MM.1S (cell line): ENCODE measurements at places on chromosomes 6 and 20.

GRCh38 chr6:81465859-81466258 lies 286.6 kb downstream of the TENT5A start:
- DNase-seq = peak; percentile 17
- no peaks in the 10 kb centered on the region for H3K27me3 ChIP-seq
- no peaks in the 10 kb centered on the region for H3K4me1 ChIP-seq
- no peaks in the 10 kb centered on the region for H3K36me3 ChIP-seq
- H3K4me3 ChIP-seq = no peak overlapping the region

DNA sequence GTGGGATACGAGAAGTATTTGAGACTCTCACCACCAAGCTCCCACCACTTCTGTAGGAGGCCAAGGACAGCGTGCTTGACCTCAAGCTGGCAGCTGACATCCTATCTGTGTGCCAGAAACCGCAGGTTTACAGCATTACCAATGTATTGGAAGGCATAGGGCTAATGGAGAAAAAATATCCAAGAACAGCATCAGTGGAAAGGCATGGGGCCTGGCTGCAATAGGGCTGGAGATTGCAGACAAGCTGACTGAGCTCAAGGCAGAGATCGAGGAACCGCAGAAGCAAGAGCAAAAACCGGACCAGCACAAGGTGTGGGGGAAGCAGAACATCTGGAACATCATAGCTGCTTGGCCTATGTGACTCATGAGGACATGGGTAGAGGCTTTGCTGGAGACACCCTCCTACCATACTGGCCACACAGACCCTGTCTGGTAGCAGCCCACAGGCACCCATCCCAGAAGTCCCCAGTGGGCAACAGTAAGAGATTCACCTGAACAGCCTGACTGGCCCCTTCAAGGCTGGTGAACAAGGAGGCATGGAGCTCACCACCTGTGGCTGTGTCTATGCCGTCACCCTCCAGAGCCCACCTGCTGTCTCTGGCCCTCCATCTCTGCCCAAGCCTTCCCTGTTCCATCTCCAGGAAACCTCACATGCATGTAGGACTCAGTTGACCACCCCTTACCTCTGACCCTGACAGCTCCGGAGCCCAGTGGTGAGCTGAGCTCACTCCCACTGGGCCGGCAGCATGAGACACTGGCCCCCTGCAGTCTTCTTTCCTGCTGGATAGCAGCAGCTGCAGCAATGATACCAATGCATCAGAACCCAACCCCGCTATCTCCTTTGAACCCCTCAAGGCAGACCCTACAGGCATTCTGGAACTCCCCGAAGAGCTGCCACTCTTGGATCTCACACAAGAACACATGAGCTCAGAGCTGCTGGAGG lies 171.1 kb downstream of the KIF6 start:
- no peaks in the 10 kb centered on the region for H3K27me3 ChIP-seq
- no peak for DNase-seq

GRCh38 chr6:105483492-105483891 lies 80.6 kb upstream of the PREP start:
- H3K27me3 ChIP-seq = no peaks in the 10 kb centered on the region
- peaks cover 36% of the 10 kb centered on the region for H3K4me1 ChIP-seq
- no peaks in the 10 kb centered on the region for H3K36me3 ChIP-seq
- DNase-seq = no peak

GRCh38 chr6:80077067-80077466 lies 29.4 kb upstream of the BCKDHB start:
- H3K27ac ChIP-seq = no peak overlapping the region
- DNase-seq = no peak
- H3K4me1 ChIP-seq = no peaks in the 10 kb centered on the region
- H3K4me3 ChIP-seq = no peak overlapping the region
- no peaks in the 10 kb centered on the region for H3K36me3 ChIP-seq

DNA sequence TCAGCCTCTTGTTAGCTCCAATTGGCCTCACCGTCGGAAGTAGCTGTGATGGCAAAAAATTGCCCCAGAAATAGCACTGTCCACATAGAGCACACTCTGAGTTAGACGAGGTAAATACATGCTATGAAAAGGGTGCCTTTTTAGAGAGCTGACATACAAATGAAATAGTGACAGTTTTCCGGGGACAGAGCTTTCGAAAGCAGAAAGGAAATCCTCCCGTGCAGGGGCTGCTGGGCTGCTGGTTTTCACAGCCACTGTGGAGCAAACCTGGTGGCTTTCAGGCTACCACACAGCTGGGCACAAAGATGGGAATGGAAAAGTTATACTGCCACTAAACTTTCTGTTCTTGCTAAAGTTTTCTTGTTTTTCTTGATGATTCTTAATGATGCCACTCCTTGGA lies 8.3 kb downstream of the SLPI start:
- peak; percentile 35 for DNase-seq
- H3K27ac ChIP-seq = no peak overlapping the region
- no peak overlapping the region for H3K4me3 ChIP-seq
- no peaks in the 10 kb centered on the region for H3K36me3 ChIP-seq
- H3K27me3 ChIP-seq = no peaks in the 10 kb centered on the region

DNA sequence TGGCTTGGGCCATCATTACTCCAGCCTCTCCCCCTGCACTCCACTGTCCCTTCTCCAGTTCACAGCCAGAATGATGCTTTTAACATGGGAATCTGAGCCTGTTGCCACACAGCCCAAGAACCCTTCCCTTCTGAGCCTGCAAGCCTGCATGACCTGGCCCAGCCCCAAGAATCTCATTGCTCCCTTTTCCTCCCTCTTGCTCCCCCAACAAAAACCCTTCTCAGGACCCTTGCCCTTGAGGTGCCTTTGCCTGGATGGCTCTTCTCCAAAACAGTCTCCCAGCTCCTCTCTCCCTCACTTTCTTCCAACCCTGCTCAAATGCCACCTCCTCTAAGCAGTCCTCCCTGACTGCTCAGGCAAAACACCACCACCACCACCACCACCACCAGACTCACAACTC lies 157.2 kb downstream of the ANKRD60 start:
- H3K27ac ChIP-seq = no peak overlapping the region
- no peaks in the 10 kb centered on the region for H3K36me3 ChIP-seq
- peaks cover 96% of the 10 kb centered on the region for H3K27me3 ChIP-seq
- H3K4me1 ChIP-seq = no peaks in the 10 kb centered on the region
- no peak for DNase-seq
- H3K4me3 ChIP-seq = no peak overlapping the region

- DNase-seq = no peak
- no peaks in the 10 kb centered on the region for H3K27me3 ChIP-seq
- H3K27ac ChIP-seq = no peak overlapping the region
- no peak overlapping the region for H3K4me3 ChIP-seq
- no peaks in the 10 kb centered on the region for H3K4me1 ChIP-seq
Observed at GRCh38 chr6:124869416-124869815, 92.8 kb upstream of the RNF217 start.

GRCh38 chr20:37905671-37906613 lies 3.0 kb downstream of the VSTM2L start:
- no peaks in the 10 kb centered on the region for H3K36me3 ChIP-seq
- no peak overlapping the region for H3K4me3 ChIP-seq
- H3K27me3 ChIP-seq = peaks cover 72% of the 10 kb centered on the region
- no peaks in the 10 kb centered on the region for H3K4me1 ChIP-seq
- no peak overlapping the region for H3K27ac ChIP-seq
- no peak for DNase-seq

GRCh38 chr6:38750968-38751615 lies 36.0 kb downstream of the DNAH8 start:
- H3K4me3 ChIP-seq = no peak overlapping the region
- H3K4me1 ChIP-seq = no peaks in the 10 kb centered on the region
- H3K27ac ChIP-seq = no peak overlapping the region
- no peak for DNase-seq
- H3K27me3 ChIP-seq = no peaks in the 10 kb centered on the region
- H3K36me3 ChIP-seq = no peaks in the 10 kb centered on the region

GRCh38 chr20:41407607-41408006 lies 41.0 kb upstream of the EMILIN3 start:
- H3K36me3 ChIP-seq = no peaks in the 10 kb centered on the region
- H3K4me3 ChIP-seq = no peak overlapping the region
- no peaks in the 10 kb centered on the region for H3K27me3 ChIP-seq
- DNase-seq = peak; percentile 70

DNA sequence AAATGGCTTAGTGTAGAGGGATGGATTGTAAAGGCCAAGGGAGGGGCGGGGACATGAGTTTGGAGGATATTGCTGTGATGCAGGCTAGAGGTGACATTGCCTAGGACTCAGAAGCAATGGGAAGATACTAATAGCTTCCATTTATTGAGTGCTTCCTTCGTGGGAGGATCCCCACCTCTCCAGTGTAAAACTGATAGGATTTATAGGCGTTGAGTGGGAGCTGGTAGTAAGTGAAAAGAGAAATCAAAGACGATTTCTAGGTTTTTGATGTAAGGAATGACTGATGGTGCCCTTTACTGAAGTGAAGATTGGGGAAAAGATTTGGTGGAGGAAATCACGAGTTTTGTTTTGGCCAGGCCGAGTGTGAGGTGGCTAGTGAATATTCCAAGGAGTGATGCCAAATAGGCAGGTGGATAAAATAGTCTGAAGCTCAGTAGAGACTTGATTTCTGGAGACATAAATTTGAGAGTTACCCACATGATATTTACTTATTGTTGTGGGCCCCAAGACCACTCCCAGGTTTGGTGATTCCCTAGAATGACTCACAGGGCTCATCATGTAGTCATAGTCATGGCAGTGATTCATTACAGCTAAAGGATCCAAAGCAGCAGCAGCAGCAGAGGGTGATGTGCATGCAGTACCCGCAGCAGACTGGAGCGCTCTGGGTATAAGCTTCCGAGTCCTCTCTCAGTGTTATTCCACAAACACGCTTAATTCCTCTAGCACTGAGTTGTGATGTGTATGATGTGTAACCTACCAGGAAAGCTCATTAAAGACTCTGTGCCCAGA lies 10.2 kb downstream of the RPRD1B start:
- no peaks in the 10 kb centered on the region for H3K4me1 ChIP-seq
- no peaks in the 10 kb centered on the region for H3K27me3 ChIP-seq
- no peak overlapping the region for H3K4me3 ChIP-seq
- no peak for DNase-seq
- H3K27ac ChIP-seq = no peak overlapping the region
- H3K36me3 ChIP-seq = peaks cover 17% of the 10 kb centered on the region; the same call in 1 of the 2 replicates

- H3K27ac ChIP-seq = peak overlapping the region; percentile 95
- no peaks in the 10 kb centered on the region for H3K27me3 ChIP-seq
- peaks cover 57% of the 10 kb centered on the region for H3K4me1 ChIP-seq
- peak overlapping the region; percentile 44 for H3K4me3 ChIP-seq
Observed at GRCh38 chr6:20409427-20409971, 7.8 kb downstream of the E2F3 start.

- no peak overlapping the region for H3K27ac ChIP-seq
- H3K4me3 ChIP-seq = no peak overlapping the region
- H3K36me3 ChIP-seq = no peaks in the 10 kb centered on the region
- H3K27me3 ChIP-seq = no peaks in the 10 kb centered on the region
Observed at GRCh38 chr20:14193885-14194284, 143.5 kb downstream of the FLRT3 start.

- H3K4me1 ChIP-seq = no peaks in the 10 kb centered on the region
- H3K27ac ChIP-seq = no peak overlapping the region
- no peaks in the 10 kb centered on the region for H3K27me3 ChIP-seq
- no peak overlapping the region for H3K4me3 ChIP-seq
- 0 out of 2 replicates have a peak, but pooled peaks cover 16% of the 10 kb centered on the region for H3K36me3 ChIP-seq
Observed at GRCh38 chr6:30311671-30312070, 15.1 kb upstream of the TRIM39 start.

GRCh38 chr6:13011612-13012146 lies 295.1 kb downstream of the PHACTR1 start:
- DNase-seq = no peak
- H3K4me3 ChIP-seq = no peak overlapping the region
- H3K27me3 ChIP-seq = no peaks in the 10 kb centered on the region
- H3K27ac ChIP-seq = no peak overlapping the region
- no peaks in the 10 kb centered on the region for H3K4me1 ChIP-seq
- no peaks in the 10 kb centered on the region for H3K36me3 ChIP-seq

GRCh38 chr20:22946596-22946995 lies 88.5 kb upstream of the SSTR4 start:
- no peaks in the 10 kb centered on the region for H3K36me3 ChIP-seq
- H3K4me1 ChIP-seq = no peaks in the 10 kb centered on the region
- no peak overlapping the region for H3K4me3 ChIP-seq
- H3K27me3 ChIP-seq = no peaks in the 10 kb centered on the region

- no peaks in the 10 kb centered on the region for H3K27me3 ChIP-seq
- H3K27ac ChIP-seq = no peak overlapping the region
- no peaks in the 10 kb centered on the region for H3K36me3 ChIP-seq
- H3K4me3 ChIP-seq = no peak overlapping the region
Observed at GRCh38 chr6:142746524-142746923, 198.5 kb downstream of the HIVEP2 start.

DNA sequence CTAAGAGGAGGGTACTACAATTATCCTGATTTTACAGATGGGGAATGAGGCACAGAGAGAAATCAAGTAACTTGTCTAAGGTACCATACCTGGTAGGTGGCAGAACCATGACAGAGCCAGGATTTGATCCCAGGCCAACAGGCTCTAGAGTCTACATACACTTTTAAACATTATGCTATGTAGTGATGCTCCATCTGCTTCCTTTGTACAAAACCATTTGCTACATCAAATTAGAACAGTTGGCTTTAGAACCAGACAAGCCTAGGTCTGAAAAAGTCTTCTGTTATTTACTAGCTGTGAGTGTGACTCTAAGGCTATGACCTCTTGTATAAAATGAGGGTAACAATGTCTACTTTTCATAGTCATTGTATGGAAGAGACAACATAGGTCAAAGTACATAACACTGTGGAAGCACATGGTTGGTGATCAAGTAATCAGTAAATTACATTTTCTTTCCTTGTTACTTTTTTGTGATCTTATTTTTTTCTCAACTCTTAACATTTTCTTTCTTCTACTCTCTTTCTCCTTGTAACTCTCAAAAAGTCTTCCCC lies 122.1 kb downstream of the PDSS2 start:
- H3K27ac ChIP-seq = no peak overlapping the region
- no peak overlapping the region for H3K4me3 ChIP-seq
- H3K4me1 ChIP-seq = no peaks in the 10 kb centered on the region
- no peak for DNase-seq
- H3K36me3 ChIP-seq = no peaks in the 10 kb centered on the region

DNA sequence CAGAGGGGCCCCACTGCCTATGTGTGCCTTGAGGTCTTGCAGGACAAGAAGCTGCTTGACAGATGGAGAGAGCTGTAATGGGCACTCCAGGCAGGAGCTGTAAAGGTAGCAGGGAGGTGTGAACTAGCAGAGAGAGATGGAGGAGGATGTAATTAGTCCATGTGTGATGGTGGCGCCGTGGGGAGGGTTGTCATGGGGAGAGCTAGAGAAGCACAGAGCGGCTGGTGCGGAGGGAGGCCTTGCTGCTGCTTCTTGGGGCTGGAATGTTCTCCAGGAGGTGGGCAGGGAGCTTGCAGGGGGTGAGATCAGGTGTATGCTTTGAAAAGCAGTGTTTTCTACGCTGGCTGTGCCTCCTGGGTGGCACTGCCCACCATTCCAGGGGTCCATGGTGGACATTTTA lies 32.1 kb downstream of the APCDD1L start:
- no peaks in the 10 kb centered on the region for H3K27me3 ChIP-seq
- no peak overlapping the region for H3K27ac ChIP-seq
- no peaks in the 10 kb centered on the region for H3K4me1 ChIP-seq

DNA sequence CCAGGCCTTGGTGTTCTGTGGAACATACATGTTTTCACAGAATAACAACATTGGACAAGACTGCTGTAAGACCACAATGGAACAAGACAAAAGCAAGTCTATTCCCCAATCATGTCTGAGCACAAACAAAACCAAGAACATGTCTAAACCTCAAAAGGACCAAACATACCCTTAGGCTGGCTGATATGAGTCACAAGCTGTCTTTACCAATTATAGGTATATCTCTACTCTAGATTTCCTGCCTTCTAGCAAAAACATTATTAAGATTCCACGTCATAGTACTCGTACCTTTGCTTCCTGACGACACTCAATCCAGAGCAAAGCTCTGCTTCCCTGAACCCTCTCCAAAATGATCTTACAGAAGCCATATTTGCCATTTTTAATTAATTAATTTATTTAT lies 15.4 kb upstream of the L3MBTL1 start:
- H3K27ac ChIP-seq = no peak overlapping the region
- no peaks in the 10 kb centered on the region for H3K4me1 ChIP-seq
- no peaks in the 10 kb centered on the region for H3K36me3 ChIP-seq
- no peaks in the 10 kb centered on the region for H3K27me3 ChIP-seq
